Cardiac atrium fibroblast (primary cell): ENCODE measurements at places on chromosomes 4 and X. TPM values are rescaled to one million over a fixed set of nuclear protein-coding genes. Genes with fewer than 3 reads are reported as not detected.

The RAI2 gene
- not detected in 2 replicates for total RNA-seq

The DCAF12L2 gene
- total RNA-seq = 0.18 TPM in 1 of 2 replicates, not detected in the other

The RHOXF2B gene
- not detected in 2 replicates for total RNA-seq

The MMRN1 gene
- 0.65 and 2.0 TPM in 2 replicates for total RNA-seq
